ENCODE measurements at places on chromosomes 5 and 9.
A peak's percentile ranks its signal among the peaks of the same experiment; 100 is the strongest.

DNA sequence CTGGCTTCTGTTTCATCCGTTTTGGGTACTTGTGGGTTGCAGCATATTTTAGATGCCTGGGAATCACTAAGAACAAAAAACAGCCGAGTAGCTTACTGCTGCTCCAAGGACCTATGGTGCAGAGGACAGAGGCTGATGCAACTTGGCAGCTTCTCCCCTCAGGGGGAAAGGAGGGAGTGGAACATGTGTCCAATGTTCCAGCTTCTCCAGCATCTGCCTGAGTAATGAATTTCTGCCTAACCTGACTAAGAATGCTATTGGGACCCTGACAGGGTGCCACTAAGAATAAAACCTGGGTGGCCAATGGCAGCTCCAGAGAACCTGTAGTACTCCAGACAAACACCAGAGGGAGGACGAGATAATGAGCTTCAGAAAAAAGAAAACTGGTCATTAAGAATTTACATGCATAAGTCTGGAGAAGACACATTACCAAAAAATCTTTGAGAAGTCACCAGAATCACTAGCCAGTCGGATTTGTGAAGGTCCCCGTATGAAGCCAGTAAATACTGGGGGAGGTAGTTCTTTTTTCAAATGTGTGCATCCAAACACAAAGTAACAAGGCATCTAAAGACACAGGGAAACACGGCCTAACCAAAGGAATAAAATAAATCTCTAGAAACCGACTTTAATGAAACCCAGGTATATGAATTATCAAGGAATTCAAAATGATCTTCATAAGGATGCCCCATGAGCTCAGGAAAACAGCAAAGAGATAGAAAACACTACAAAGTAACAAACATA lies 293.5 kb downstream of the HINT1 start:
- DNase-seq, result peak; percentile 22

GRCh38 chr5:167937635-167937998 lies 353.8 kb upstream of the WWC1 start:
- DNase-seq, result no peak

- DNase-seq, result no peak
Observed at GRCh38 chr9:114532561-114533237, 27.4 kb upstream of the WHRN start.

DNA sequence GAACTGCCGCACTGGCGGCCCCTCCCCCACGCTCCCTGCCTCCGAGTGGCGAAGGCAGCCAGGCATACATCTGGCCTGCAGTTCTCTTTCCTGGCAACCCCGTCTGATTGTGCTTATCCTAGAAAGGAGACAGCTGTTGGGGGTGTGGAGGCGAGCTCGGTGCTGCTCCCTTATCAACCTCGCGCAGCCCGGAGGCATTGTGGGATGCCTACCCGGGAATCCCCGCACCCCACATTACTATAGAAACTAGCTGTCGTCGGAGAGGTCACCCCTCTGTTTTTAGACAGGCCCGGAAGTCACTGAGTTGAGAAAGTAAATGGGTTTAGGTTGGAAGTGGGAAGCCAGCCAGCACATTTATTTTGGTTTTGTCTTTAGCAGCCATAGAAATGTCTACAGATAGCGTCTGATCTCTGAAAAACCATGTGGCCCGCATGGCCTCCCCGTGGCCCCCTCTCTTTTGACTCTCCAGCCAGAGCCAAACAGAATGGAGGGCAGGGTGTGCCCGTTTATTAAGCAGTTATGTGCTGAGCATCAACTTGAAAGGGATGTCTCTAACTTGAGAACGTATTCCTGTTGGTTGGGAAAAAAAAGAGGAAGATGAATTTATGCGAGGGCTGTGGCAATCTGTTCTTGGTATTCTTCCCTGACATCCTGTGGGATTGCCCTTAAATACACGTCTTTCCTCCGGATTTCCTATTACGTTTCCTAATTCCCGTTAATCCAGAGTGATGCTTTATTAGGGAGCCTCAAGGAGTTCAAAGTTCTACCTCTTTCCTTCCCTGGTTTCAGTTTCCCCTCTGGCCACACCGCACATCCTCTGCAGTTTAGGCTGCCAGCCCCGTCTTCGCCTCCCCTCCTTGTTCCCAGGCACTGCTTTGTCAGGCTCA lies 3.9 kb downstream of the STC2 start:
- DNase-seq, result peak; percentile 66

DNA sequence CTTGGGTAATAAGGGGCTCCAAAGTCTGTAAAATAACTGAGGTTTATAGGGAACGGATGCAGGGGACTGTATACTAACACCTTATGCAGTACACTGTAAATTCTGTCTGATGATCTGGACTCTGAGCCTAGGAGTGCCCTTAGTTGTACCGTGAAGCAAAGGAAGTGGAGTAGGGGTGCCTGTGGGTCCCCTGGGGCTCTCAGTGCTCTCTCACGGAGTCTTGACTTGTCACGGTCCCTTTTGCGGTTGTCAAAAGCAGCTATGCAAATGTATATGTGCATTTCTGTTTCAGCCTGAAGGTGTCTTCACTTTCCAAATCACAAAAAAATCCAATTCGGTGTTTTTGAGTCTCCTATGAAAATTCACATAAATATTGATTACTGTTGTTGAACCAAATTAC lies 17.8 kb downstream of the DMRT1 start:
- DNase-seq, result no peak

DNA sequence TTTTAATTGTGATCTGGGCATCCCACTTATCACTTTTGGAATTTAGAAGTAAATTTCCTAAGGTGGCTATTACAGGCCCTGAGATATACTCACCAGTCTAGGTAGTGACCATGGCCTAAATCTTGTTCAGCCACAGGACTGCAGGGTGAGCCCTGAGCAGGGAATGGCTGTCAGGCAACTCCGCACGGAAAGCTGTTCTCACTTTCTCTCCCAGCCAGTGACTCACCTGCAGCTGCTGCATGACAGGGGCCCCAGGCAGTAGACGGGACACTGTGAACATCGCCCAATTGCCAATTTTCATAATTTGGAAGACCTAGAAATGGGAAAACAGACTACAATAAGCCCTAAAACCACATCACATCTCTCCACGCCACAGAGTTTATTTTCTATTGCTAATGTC lies 69.6 kb upstream of the TAF1L start:
- DNase-seq, result peak; percentile 48

GRCh38 chr9:101566904-101567724 lies 27.7 kb downstream of the PPP3R2 start:
- DNase-seq, result peak; percentile 63

DNA sequence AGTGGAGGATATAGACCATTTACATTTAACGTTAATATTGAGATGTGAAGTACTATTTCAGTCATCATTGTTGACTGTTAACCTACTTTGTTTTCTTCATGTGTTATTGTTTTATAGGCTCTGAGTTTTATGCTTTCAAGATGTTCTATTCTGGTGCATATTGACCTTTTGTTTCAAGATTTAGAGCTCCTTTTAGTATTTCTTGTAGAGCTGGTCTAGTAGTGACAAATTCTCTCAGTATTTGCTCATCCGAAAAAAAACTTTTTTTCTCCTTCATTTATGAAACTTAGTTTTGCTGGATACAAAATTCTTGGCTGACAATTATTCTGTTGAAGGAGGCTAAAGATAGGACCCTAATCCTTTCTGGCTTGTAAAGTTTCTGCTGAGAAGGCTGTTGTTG lies 91.3 kb downstream of the INVS start:
- no peak for DNase-seq

- DNase-seq, result no peak
Observed at GRCh38 chr9:22228542-22228941, 218.1 kb upstream of the DMRTA1 start.

- DNase-seq, result no peak
Observed at GRCh38 chr5:36359267-36359666, 57.6 kb upstream of the RANBP3L start.

- peak; percentile 79 for DNase-seq
Observed at GRCh38 chr9:110033869-110034268, 174.1 kb downstream of the C9orf152 start.

DNA sequence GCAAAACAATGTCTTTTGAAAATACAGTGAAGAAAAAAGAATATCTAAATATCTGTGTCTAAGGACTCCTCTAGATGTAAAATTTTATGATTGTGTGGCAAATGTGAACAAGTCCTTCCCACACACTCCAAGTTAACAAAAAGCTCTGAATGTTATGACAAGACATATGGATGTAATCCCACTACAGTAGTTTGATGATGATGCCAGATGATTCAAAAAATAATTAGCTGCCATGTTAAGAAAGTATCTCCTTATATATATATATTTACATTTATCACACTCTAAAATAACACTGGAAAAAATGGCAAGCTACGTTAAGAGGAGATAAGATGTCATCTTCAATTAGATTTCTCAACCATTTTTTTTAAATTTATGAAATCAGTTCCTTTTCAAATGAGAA lies 178.5 kb downstream of the NFIB start:
- no peak for DNase-seq

DNA sequence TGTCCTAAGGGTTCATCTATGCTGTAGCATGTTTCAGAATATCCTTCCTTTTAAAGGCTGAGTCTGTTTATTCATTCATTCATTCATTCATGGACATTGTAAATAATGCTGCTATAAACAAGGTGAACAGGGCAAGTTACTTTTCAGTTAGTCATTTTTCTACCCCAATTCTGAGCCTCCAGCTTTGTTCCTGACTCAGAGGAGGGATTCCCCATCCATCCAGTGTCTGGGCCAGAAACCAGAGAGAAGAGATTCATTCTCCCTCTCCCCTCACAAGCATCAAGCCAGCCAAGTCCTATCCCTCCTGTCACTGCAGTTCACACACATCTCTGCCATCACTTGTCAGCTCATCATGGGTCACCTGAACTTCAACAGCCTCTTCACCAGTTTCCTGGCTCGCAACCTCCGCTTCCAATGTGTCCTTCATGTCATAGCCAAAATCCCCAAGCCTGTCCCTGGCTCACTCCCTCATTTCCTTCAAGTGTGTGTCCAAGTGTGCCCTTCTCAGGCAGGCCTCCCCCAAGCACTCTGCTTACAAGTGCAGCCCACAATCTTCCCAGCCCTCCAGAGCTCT lies 203.0 kb downstream of the TTLL11 start:
- peak; percentile 63 for DNase-seq

DNA sequence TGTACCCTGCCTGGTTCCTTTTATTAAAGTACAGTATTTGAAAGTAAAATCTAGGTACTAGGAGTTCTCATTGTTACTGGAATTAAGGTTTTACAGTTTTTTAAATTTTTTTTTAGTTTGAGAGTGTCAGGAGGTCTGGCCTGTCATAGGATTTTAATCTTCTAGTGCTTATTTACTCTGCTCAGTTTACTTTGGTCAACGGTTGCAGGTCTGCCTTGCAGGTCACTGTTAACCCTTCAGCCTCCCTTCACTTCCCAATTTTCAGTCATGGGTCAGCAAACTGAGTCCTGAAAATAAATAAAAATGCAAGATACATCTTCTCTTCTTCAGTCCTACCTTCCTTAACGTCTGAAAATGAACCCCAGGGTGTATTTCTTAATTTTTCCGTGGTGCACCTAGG lies 18.8 kb upstream of the PTBP3 start:
- DNase-seq, result no peak

DNA sequence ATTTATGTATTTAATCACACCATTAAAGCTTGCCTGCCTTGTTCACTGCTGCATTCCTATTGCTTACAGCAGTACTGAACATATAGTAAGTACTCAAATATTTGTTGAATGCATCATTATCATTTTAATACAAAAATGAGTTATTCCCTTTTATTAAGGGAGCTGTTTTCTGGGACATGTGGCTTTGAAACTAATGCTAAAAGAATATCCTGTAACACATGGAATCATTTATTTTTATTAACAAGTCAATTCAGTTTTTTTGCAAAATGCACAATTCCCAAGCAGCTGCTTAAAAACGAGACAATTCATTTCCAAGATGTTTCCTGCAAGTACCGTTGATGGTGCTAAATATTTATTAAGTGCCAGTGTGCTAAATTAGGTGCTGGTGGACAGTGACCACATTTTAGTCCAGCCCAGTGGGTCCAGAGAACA lies 148.3 kb upstream of the NR3C1 start:
- DNase-seq, result peak; percentile 67

DNA sequence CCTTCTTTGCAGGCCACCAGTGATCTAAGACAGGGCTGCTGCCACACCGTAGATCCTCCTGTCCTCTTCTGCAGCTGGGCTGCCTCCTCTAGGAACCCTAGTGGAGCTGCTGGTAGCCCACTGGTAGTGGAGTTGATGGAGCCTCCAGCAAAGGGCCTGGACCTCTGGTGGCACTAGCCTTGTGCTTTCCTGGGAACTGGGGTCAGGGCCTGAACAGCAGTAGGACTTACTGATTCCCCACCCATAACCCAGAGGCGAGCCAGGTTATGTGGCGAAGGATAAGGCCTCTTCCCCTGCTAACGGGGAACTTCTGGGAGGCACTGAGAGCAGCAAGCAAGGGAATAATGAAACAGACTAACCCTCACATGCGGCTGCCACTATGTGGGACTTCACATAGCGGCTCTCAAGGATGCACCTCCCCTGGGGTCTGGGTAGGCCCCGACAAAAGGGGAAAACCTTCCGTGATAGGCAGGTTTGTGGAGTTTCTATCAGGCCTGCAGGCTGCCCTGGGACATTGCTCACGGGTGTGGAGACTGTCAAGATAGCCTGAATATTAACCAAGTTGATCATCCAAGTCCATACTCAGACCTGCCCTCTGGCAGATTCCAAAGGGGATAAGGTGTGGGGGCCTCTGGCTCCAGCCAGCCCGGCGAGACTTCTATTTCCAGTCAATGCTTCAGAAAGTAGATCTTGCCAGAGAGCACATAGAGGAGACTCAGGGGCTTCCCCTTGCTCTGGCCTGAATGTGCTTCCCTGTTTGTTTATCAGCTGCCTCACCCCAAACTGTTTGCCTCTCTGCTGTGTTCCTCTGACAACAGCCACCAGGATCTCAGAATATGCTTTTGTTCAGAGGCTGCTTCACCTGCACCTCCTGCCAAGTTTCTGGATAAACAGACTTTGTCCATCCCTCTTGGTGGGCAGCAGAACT lies 7.4 kb downstream of the SLC22A4 start:
- DNase-seq, result no peak

GRCh38 chr5:179171251-179171815 lies 111.2 kb downstream of the ZNF354C start:
- no peak for DNase-seq

DNA sequence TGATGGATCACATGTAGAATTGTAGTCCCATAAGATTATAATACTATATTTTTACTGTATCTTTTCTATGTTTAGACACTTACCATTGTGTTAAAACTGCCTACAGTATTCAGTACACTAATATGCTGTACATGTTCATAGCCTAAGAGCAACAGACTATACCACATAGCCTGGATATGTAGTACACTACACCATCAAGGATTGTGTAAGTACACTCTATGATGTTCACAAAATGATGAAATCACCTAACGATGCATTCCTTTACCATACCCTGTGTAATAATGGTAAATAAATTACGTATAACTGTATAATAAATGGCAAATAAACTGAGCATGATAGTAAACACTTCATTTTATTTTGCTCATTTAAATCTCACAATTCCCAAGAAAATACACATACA lies 60.3 kb downstream of the RICTOR start:
- peak; percentile 17 for DNase-seq

- no peak for DNase-seq
Observed at GRCh38 chr5:110338341-110339083, 388.0 kb downstream of the TMEM232 start.

GRCh38 chr5:135955525-135955924 lies 742 bp upstream of the LECT2 start:
- DNase-seq, result no peak
